ENCODE measurements at places on chromosomes 6 and 20.

- no peak for DNase-seq
These were observed 74.1 kb downstream of the BMP7 start for GRCh38 chr20:57192311-57192710.

- no peak for DNase-seq
These were observed 303 bp downstream of the ILRUN start for GRCh38 chr6:34696189-34696738.

DNA sequence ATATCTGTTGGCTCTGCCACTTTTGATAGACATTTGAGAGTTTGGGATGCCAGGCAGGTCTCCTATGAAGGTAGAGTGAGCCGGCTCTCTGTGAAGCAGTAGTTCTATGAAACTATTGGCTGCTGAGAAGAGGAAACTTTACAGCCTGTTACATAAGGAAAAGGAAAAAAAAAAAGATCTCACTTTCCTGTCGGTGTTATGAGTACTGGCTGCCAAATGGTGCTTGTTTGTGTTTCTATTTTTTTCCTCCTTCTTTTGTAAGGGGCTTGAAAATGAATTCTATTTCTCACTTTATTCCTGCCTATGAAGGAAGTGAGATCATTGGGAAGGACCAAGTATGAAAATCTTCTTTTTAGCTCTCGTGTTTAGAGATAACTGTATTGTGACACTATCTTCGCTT, 73.1 kb upstream of the CLDN20 start:
- no peak for DNase-seq

- peak; percentile 9 for DNase-seq
These were observed 149.3 kb downstream of the PTPRT start for GRCh38 chr20:43040427-43040826.

DNA sequence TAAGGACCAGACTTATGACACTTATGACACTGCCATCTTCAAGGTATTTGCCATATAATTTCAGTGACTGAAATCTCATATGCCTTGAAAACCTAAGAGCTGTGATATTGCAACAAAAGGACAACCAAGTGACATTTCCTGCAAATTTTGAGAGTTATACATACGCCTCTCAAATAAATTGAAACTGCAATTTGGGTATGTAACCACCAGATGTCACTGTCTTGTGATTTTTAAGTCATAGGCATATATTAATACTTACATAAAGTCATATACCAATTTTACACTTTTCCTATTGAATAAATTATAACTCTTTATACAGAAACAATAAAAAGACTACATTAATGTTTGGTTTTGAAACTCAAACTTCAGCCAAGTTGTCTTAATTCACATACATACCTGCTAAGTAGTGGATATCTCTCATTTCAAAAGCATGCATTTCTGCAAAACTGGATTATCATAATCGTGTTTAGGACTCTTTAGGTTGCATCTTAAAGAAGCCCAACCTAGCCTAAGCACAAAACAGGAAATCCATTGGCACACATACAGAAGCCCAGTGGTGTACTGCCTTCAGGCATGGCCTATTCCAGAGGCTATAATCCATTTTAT, 180.2 kb downstream of the PACRG start:
- DNase-seq: no peak

GRCh38 chr6:136669299-136669699, 119.1 kb upstream of the MAP7 start:
- no peak for DNase-seq

DNA sequence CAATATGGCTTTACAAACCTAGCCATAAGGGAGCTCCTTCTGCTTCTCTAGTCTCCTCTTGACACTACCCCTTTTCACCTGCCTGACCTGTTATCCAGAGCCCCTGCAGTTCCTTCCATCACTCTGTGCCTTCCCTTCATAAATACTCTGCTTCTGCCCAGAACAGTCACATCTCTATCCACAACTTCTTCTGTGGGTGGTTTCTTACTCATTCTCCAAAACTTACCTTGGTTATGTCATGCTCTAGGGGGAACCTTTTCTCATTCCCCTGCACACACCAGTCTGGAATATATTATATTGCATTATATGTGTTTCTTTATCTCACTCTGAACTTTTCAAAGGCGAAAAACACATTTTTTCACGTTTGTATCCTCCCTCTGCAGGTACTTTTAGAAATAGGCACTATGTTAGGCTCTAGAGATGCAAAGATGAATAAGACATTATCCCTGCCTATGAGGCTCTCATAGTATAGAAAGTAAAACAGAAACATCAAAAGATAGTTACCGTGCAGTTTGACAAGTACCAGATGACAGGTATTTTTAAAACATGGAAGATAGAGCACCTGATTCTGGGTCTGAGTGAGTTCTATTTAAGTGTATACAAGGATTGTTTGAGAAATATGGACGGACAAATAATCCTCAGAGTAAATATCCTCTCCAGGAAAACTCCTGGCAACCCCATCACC, 51.5 kb downstream of the AIG1 start:
- DNase-seq: no peak

- no peak for DNase-seq
These were observed 76.4 kb downstream of the TRAM2 start for GRCh38 chr6:52500238-52501129.

GRCh38 chr20:45925821-45926506, 8.5 kb upstream of the PCIF1 start:
- no peak for DNase-seq

- no peak for DNase-seq
These were observed 520.7 kb downstream of the QKI start for GRCh38 chr6:163935158-163935762.

DNA sequence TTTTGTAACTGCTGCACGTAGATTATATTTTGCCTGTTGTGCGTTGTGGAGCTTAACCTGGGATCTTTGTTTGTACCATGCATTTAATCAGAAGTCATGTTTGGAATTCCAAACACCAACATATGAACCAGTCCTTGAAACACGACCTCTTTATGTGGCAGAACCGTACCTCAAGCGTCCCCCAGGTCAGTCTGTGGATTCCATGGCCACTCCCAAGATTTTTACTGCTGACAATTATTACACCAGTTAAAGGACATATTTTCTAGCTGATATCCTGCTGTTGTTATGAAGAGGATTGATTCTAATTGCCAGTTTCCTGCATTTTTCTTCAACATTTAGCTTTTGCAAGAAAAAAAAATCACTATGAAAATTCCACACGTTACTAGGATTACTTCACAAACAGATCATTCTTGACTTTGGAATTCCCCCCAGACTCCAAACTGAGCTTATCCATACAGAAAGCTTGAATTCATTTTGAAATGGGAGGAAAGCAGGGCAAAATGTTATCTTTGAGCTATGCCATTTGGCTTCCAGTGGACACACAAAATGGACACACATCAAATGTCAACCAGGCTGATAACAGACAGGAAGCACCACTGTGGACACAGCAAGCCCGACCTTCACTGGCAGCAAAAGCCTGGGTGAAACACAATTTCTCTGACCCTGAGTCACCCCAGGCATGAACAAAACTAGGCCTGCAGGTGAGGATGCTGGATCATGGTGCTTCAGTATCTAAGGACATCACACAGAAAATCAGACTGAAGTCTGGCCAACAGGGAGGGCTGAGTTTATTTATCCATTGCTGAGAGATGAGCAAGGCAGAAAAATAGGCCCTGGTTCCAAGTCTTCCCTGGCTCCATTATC, 542.9 kb upstream of the JAG1 start:
- no peak for DNase-seq

DNA sequence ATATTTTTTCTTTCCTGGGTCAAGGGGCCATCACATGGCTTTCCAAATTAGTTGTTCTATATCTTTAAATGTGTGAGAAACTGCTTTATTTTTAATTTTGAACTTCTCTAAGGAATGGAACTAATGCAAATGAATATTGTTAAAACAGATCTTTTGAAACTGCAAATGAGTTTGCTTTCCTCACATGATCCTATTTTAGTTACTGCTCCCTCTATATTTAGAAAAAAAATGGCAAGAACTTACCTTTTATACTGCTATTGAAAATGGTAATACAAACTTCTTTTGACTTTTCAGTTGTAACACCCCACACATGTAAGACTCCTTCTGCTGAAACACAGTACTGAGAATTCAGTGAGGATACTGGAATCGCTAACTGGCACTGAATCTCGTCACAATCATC, 15.9 kb downstream of the IFNGR1 start:
- DNase-seq: no peak

DNA sequence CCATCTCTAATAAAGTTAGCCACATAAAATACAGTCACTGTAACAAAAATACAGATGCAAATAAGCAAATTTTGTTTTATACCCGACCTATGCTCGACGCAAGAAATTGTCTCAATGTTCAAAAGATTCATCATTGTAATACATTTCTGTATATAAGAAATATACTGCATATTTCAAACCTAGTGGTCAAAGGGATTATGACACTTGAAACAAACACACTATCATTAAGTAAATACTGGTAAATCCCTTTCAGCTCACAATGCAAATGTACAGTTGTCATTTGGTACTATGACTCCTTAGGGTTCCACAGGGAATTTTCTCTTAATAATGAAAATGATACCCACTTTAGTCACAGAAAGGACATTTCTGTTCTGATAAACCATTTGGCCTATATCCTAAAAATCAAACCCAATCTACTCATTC, 2.2 kb downstream of the HIVEP2 start:
- DNase-seq: no peak

- no peak for DNase-seq
These were observed 312.5 kb upstream of the PLCB4 start for GRCh38 chr20:8756410-8756809.

DNA sequence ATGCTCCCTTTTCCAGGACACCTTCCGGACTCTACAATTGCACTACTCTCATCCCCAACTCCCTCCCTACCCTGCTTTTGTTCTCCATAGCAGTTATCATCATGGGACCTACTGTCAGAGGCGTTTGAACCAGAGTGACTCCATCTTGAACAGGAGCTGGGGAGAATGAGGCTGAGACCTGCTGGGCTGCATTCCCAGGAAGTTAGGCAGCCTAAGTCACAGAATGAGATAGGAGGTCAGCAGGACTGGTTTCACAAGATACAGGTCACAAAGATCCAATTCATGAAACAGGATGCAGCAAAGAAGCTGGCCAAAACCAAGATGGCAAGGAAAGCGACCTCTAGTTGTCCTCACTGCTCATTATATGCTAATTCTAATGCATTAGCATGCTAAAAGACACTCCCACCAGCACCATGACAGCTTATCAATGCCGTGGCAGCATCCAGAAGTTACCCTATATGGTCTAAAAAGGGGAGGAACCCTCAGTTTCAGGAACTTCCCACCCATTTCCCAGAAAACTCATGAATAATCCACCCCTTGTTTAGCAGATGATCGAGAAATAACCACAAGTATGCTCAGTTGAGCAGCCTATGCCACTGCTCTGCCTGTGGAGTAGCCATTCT, 15.6 kb downstream of the SLC13A3 start:
- no peak for DNase-seq

DNA sequence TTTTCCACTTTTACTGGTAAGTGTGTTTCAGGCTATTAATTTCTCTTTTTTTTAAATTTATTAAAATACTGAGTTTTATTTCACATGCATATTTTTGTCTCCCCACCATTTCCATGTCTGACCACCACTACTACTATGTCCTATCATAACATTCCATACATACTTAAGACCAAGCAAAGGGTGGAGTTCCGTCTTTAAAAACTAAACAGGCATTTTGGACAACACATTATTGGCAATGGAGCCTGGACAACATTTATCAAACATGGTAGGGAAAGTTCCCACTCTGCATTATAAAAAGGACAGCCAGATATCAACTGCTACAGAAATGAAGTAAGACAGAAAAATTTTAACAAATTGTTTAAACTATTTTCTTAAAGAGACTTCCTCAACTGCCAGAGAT, 91.9 kb downstream of the LMBRD1 start:
- DNase-seq: no peak

DNA sequence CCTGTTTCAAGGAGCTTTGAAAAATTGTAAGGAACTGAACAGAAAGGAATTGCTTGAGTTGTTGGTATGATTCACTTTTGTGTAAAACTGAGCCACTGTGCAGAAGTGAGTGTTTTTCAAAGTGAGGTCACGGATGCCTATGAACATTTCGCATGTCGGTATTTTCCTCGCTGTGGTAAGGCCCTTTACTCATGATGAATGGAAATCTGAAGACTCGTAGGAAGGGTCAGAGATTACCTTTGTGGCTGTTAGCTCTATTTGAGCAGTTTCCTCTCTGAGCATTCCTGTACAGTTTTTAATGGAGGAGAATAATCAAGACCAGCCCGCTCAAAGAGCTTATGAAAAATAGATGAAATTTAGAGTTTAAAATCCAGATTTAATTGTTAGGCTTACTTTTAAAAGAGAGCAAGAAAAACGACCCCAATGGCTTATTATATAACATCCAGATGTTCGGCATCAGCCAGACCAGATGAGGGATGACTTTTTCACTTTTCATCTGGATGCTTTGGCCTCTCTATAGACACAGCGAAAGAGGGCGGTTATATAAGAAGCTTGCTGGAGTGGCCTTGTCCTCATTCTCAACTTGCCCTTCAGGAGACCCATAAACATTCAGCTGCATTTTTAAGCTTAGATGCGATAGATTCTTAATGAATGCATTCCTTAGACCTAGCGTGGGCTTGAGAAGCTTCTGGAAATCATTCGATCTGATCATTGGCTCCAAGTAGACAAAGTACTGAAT, 99.5 kb downstream of the CD83 start:
- no peak for DNase-seq

DNA sequence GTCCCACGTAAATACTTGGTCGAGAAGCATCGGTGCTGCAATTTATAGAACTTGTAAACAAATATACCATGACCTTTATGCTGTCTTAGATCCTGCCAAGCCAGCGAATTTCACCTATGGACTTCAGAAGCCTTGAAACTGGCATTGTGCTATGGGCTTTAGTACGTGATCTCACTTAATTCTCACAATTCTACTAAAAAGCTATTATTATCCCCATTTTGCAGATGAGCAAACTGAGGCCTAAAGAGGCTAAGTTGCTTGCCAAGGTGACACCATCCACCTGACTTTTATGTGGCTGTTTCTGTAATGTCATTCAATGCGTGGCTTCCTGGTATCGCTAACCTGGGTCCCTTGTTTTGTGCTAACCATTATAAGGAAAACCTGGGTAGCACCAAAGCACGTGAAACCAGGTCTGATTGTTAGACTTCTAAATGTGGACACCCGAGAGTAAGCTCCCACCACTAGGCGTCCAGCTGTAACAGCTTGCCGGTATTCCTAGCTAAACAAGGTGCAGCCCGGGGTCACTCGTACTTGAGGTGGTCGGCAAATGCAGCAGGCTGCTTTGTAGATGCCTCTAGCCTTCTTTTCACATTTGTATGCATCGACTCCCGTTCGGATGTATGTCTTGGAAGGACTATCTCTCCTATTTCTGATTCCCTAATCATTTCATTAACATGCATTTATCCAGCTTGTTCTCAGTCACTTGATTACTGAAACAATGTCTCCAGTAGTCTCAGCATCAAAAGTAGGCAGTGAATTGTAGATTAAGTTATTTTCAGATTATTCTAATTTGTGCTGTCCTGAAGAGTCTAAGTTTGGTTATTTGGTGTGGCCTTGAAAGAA, 1.1 kb downstream of the SYNJ2 start:
- DNase-seq: peak; percentile 22

Data from activated CD4-positive, alpha-beta T cell treated with anti-CD3 and anti-CD28 coated beads, Interleukin-2, amount 10 ng/mL, durations not matched to agents 7 days and 5 days (primary cell).